ENCODE measurements at places on chromosomes 7 and 10. TPM values are rescaled to one million over a fixed set of nuclear protein-coding genes. Genes with fewer than 3 reads are reported as not detected.

GRCh38 chr7:24891311-24891735 lies 88.7 kb downstream of the OSBPL3 start:
- DNase-seq = no peak

The CFAP46 gene
- 7.0 TPM for polyA plus RNA-seq

GRCh38 chr10:68756246-68756645 lies 35.2 kb downstream of the CCAR1 start:
- DNase-seq = no peak

The DKK1 gene
- polyA plus RNA-seq = 28.3 TPM

- DNase-seq = no peak
Observed at GRCh38 chr7:52727632-52728031, 307.8 kb upstream of the POM121L12 start.
